Mucosa of gallbladder (tissue), 1 donor: ENCODE measurements at places on chromosomes 5 and 9. TPM values are rescaled to one million over a fixed set of nuclear protein-coding genes. Genes with fewer than 3 reads are reported as not detected.

GRCh38 chr5:152472083-152472482 is 67.0 kb upstream of the NMUR2 start:
- DNase-seq: no peak

Gene NR3C1
- 57.8 TPM for total RNA-seq

- DNase-seq: peak; percentile 72
Measured at GRCh38 chr5:134004626-134005416, at the start of gene VDAC1. VDAC1 (minus strand) TSS chr5:134004975; CDS start chr5:133993012, 11,963 bp downstream.

Gene ITGA2
- total RNA-seq: 13.0 TPM

Gene SKIC3
- 57.4 TPM for total RNA-seq

- DNase-seq: no peak
Measured at GRCh38 chr9:21443849-21444625, 3.8 kb downstream of the IFNA1 start.

- no peak for DNase-seq
Measured at GRCh38 chr9:86978413-86978812, 31.1 kb upstream of the GAS1 start.

GRCh38 chr9:36318212-36318802 is 60.1 kb upstream of the GNE start:
- DNase-seq: no peak

Gene ARSI
- 2.2 TPM for total RNA-seq

- DNase-seq: no peak
Measured at GRCh38 chr5:115394531-115394930, 98.1 kb upstream of the CCDC112 start.

DNA sequence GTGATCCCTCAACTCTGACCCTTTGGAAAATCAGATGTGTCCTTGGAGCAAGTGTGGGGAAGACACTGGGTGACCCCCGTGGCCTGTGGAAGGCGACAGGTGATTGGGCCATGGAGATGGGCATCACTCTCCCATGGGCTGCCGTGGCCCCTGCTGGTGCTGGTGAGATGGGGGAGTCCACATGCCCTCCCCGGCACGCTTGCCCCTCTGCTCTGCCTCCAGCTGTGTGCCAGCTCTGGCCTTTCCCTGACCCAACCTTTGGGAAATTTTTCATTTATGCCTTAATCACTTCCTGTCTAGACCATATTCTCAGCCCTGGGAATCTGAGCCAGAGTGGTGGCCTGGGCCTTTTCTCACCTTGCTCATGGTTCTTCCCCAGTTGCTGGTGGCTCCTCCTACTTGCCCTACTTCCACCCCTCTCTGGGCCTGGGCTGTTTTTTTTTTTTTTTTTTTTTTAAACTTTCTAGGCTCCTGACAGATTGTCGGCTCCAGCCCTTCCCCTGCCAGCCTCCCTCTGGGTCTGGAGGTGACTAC is 56.6 kb downstream of the RGS3 start:
- peak; percentile 61 for DNase-seq

DNA sequence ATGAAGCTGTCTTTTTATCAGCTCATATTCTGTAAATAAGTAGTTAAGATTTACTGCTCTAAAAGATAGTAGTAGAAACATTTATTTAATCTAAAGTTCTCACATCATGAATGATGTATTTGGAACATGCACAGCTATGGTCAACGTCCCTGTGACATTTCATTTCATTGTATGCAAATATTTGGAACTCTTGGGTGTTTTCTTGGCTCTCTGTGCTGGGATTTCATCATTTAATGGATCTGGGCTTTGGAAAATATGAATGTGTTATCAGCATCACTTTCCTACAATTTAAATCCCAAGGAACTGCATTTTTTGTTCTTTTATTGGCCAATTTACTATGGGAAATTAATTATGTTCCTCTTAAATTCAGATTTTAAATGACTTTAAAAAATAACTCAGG is 462.9 kb downstream of the SEMA5A start:
- no peak for DNase-seq

Gene WWC1
- total RNA-seq: 58.4 TPM

DNA sequence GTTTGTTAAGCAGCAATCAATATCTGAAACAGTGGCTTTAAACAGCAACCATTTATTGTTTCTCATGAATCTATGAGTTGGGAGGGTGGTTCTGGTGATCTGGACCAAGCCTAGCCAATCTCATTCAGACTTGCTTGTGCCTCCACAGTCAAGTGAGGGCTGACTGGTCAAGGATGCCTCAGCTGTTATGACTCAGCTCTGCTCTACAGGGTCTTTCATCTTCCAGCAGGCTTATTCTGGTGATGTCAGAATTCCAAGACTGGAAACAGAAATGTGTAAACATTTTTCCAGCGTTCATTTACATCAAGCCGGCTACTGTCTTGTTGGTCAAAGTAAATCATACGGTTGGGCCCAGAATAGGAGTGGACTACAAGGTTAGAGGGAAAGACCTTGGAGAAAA is 2.5 kb upstream of the PIP5K1B start:
- no peak for DNase-seq

- no peak for DNase-seq
Measured at GRCh38 chr9:85208666-85209065, 533.1 kb downstream of the AGTPBP1 start.

- no peak for DNase-seq
Measured at GRCh38 chr5:150461231-150461630, 11.7 kb upstream of the RPS14 start.

- no peak for DNase-seq
Measured at GRCh38 chr5:139108063-139108824, 89.9 kb downstream of the SIL1 start.

GRCh38 chr5:24381861-24382489 is 262.8 kb downstream of the CDH10 start:
- DNase-seq: no peak

- peak; percentile 15 for DNase-seq
Measured at GRCh38 chr9:82601293-82601771, 461.6 kb downstream of the RASEF start.

Gene GABBR2
- 0.29 TPM for total RNA-seq

- no peak for DNase-seq
Measured at GRCh38 chr5:3105172-3105571, 353.7 kb upstream of the IRX2 start.

Gene SLC6A18
- not detected for total RNA-seq

GRCh38 chr5:107518616-107519015 is 152.1 kb downstream of the EFNA5 start:
- DNase-seq: no peak

- DNase-seq: no peak
Measured at GRCh38 chr9:78207319-78207718, 28.6 kb upstream of the CEP78 start.

- DNase-seq: peak; percentile 50
Measured at GRCh38 chr5:157271740-157272271, 5.9 kb downstream of the CYFIP2 start.

Gene VDAC1
- total RNA-seq: 222 TPM

- DNase-seq: no peak
Measured at GRCh38 chr5:103801681-103802080, 239.1 kb upstream of the NUDT12 start.

- no peak for DNase-seq
Measured at GRCh38 chr9:68648971-68649370, 56.1 kb upstream of the PIP5K1B start.

GRCh38 chr9:90832261-90832660 is 30.6 kb downstream of the SYK start:
- DNase-seq: no peak

- DNase-seq: peak; percentile 65
Measured at GRCh38 chr5:54457094-54457862, 1.8 kb downstream of the HSPB3 start.

DNA sequence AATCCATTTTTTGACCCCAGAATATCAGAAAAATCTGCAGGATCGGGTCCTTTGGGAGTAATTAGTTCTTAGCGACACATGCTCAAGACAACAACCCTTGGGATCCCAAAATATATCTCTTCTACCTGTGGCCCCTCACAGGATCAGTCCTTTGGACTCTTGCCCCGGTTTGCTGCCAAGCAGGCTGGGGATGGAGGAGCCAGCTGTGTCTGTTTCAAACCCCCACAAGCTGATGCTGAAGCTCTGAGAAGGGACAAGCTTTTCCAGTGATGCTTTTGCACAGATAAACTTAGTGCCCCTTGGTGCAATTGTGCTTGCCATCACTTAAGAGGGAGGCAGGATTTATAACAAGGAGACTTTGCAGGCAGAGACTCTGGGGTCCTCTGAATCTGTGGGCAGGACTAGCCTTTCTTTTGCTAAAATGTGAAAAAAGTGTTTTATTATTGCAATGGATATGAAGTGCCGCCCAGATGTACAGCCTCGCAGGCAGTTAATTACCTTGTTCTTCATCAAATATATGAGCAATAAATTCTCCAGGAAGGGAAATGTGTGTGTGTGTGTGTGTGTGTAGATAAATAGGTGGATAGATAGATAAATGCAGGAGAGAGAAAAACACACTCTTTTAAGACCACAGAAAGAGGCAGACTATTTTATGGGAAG is 9.6 kb upstream of the LHX2 start:
- DNase-seq: no peak

GRCh38 chr5:53109443-53110127 is at the start of gene MOCS2:
MOCS2 (minus strand) TSS chr5:53109757; CDS start chr5:53107174, 2,583 bp downstream.
- peak; percentile 92 for DNase-seq

Gene SLC34A1
- 0.06 TPM for total RNA-seq

DNA sequence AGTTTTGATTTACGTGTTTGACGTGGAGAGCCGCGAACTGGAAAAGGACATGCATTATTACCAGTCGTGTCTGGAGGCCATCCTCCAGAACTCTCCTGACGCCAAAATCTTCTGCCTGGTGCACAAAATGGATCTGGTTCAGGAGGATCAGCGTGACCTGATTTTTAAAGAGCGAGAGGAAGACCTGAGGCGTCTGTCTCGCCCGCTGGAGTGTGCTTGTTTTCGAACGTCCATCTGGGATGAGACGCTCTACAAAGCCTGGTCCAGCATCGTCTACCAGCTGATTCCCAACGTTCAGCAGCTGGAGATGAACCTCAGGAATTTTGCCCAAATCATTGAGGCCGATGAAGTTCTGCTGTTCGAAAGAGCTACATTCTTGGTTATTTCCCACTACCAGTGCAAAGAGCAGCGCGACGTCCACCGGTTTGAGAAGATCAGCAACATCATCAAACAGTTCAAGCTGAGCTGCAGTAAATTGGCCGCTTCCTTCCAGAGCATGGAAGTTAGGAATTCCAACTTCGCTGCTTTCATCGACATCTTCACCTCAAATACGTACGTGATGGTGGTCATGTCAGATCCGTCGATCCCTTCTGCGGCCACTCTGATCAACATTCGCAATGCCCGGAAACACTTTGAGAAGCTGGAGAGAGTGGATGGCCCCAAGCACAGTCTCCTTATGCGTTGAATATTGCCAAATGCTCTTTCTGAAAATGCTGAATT is 850 bp downstream of the RRAGA start:
- no peak for DNase-seq

Gene ARHGAP26
- total RNA-seq: 60.3 TPM

Gene TAF11L5
- total RNA-seq: not detected

GRCh38 chr9:96618209-96619123 is 1.2 kb downstream of the CDC14B start:
- DNase-seq: no peak

Gene TTC23L
- 1.6 TPM for total RNA-seq

- no peak for DNase-seq
Measured at GRCh38 chr9:4177970-4178758, 121.7 kb downstream of the GLIS3 start.

Gene POU4F3
- 0.09 TPM for total RNA-seq

Gene C9orf50
- total RNA-seq: 1.0 TPM
